Fibroblast of mammary gland (primary cell): ENCODE measurements at places on chromosomes 12 and 14.

- DNase-seq = peak; percentile 84
Observed at GRCh38 chr12:42129595-42130204, 15.0 kb downstream of the GXYLT1 start.

DNA sequence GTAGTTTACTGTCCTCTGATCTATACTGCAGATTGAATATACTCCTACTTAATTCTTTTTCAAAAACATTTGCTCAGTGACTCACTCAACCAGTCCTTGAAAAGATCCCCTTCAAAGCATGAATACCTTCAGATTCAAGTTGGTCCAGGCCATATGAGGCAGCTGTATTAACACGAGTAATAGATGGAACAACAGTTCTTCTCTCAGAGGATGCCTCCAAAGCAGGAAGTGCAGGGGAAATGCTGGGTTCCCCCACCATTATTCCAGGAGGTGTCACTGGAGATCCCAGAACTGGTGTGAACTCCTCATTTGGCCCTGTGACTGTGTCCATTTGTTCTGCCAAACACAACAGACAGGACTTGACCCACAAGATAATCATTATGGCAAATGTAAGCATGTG is 20.6 kb downstream of the ARMH4 start:
- DNase-seq = peak; percentile 40

DNA sequence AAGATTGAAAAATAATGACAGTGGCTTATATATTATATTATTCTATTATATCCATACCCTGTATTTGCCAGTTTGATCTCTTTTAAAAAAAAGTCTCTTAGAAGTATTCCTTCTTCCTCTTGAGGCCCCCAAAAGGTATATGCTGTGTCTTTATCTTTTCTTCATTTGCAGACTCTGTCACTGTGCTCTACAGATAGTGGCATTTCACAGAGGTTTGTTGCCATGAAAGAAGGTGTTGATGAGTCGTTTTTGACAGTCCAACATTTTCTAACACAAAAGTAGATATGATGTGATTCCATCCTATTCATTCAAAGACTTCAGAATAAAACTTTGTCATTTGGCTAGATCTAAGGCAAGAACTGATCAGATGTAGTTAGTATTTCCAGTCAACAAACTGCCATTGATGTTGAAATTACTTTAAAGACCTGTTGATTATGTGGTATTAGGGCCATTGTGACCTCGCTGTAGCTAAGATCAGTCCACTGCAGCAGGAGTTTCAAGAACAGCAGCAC is at the start of gene CCDC196:
Gene CCDC196 (plus strand): TSS at position 462 of the 512 bp plus-strand sequence. CDS start 132 bp downstream, outside the sequence.
- DNase-seq = no peak

- peak; percentile 35 for DNase-seq
Observed at GRCh38 chr12:89230376-89231315, 121.7 kb downstream of the DUSP6 start.

DNA sequence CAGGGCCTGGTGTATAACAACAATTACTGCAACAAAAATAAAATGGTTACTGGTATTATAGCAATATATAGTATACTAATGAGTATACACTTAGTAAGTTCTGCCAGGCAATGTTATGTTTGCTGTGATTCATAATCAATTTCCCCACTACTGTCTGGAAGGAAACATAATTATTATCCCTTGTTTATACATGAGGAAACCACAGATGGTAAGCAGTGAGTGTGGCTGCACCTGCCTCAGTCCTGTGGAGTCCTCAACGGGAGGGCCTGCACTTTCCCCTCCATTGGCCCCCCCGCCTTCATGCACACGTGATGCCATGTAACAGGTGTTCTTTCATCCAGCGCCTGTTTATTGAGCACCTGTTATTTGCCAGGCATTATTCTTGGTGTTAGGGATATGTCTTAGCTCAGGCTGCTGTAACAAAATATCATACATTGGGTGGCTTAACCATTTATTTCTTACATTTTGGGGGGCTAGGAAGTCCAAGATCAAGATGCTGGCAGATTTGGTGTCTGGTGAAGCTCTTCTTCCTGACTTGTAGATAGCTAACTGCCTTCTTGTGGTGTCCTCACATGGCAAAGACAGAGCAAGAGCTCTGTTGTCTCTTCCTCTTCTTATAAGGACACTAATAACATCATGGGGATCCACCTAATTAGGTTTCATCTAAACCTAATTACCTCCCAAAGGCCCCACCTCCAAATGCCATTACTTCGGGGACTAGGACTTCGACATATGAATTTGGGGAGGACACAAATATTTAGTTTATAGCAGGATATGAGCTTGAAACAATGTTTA is 59.5 kb upstream of the CHGA start:
- no peak for DNase-seq

GRCh38 chr12:128387811-128388422 is 120.9 kb downstream of the TMEM132C start:
- DNase-seq = peak; percentile 0

GRCh38 chr14:34668111-34668510 is 38.2 kb upstream of the SNX6 start:
- peak; percentile 23 for DNase-seq

DNA sequence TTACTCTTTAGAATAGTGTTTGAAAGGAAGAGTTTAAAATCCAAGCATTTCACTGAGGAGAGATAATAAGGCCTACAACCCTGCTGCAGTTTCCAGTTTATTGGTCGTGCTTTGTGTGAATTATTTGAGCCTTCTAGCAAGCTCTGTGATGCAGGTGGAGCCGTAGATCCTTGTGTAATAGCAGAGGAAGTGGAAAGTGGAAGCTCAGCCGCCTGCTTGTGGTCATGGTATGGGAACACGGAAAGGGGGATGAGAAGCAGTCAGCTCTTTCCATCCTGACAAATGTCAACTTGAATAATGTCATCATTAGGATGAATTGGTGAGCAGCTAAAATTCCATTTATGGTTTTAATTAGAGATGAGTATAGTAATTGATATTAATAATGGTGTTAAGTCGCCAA is 29.1 kb downstream of the SYNE2 start:
- no peak for DNase-seq

DNA sequence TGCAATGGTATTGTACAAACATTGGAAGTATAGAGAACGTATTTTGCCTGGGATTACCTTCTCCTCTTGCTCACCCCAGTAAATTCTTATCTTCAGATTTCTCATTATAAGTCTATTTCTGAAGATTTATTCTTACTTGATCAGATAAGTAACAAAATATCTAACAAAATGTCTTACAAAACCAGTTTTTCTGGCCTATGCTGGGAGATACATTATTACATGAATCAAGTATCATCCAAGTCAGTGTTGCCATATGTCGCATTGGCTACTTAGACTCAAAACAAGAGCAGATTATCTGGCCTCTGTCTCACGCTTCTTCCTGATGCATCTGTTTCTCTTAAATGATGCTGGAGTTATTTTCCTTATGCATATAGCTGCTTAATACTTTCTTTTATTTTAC is 408.5 kb downstream of the CCER1 start:
- no peak for DNase-seq

DNA sequence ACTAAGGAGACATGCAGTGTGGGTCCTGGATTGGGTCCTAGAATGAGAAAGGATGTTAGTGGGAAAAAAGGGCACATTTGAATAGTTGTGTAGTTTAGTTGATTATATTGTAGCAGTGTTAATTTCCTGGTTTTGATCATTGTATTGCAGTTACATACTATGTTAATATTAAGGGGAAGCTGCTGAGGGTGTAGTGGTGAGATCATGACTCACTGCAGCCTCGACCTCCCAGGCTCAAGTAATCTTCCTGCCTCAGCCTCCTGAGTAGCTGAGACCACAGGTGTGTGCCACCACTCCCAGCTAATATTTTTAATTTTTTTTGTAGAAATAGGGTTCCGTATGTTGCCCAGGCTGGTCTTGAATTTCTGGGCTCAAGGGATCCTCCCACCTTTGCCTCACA is 21.7 kb downstream of the BORCS5 start:
- DNase-seq = no peak

DNA sequence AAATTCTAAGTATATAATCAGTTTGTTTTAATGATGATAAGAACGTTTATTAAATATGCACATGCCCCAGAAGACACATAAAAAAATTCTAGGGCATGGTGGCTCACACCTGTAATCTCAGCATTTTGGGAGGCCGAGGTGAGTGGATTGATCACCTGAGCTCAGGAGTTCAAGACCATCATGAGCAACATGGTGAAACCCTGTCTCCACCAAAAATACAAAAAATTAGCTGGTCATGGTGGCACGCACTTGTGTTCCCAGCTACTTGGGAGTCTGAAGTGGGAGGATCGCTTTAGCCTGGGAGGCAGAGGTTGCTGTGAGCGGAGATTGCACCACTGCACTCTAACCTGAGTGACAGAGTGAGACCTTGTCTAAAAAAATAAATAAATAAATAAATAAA is 4.0 kb downstream of the CD69 start:
- DNase-seq = no peak

DNA sequence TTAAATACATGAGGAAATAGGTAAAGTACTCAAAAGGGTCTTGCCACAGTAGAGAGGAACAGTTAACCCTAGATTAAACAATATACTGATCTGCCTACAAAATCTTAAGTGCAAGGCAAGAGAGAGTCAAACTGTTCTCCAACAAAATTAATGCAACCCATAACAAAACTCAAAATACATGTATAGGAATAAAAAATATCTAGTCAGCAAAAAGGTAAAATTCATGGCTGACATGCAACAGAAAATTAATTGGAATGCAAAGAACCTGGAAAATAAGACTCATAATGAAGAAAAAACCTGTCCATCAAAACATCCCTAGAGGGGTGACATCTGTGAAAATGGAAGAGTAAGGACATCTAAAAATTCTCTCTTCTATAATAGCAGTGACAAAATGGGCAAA is 173.6 kb downstream of the ADAMTS20 start:
- DNase-seq = no peak

GRCh38 chr14:98368221-98368620 is 903.8 kb downstream of the BCL11B start:
- no peak for DNase-seq

DNA sequence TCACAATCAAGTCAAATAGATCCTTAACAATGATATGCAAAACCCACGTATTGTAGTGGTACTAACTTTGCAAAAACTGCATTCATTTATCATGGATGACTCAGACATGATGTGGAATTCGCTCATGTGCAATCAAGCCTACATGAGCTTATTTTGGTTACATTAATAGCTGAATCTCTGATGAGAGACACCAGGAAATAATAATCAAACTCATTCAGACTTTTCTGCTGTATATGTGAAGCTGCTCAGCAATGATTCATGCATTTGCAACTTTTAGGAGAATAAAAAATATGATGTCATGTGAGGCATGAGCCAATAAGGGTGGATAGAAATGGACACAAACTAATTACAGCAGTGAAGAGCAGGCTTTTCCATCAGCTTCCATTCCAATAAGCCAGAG is 1075.8 kb upstream of the TMEM132C start:
- peak; percentile 93 for DNase-seq

GRCh38 chr12:14186193-14186502 is 179.3 kb upstream of the ATF7IP start:
- DNase-seq = no peak

DNA sequence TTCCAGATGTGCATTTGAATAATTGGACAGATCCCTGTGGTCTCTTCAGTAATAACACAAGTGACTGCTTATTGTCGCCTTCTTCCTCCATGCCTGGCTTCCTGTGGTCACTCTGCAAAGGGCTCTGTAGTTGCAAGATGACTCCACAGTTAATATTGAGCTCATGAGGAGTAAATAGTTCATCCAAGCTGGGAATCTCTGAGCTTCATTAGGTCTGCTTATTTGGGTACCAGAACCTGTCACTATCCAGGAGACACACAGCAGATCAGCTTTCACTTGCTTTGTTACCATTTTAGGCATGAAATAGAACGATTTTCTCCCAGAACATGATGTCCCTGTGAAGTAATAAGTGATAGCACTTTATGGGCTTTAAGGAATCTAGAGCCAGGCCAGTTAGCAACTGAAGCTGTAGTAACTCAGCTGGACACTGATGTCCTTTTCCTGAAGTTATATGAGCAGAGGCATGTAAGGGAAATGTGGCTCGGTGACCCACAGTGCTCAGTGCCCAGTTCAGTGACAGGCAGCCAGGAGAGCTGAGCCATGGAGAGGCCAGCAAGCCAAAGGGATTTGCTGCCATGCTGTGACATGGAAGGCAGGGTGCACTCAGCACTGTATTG is 50.1 kb downstream of the CRADD start:
- no peak for DNase-seq

DNA sequence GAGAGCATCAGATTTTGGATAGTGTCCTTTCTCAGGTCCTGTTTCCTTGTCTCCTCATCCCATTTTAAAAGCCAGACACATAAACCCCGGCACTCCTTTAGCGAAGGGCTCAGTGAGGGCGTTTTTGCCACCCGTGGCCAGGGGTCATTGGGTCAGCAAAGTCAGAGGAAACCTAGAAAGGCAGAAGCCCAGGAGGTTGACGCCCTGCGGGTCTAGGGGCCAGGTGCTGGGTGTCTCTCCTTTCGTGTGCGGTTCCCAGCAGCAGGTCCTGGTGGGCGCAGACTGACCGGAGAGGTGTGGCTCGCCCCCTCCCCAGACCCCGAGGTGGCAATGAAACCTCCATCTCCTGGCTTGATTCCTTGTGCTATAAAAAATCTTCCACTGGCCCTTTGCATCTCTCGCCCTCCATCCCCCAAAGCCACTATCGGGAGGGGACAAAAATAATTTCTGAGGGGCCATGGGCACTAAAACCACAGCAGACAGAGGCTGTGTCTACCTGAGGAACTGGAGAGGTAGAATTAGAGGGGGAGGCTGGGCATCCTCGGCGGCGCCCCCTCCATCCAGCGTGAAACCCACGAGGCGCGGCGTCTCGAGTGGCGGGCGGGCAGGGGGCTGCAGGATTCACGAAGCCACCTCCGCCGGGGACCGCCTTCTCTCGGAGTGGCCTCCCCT is 858 bp upstream of the FRMD6 start:
- DNase-seq = peak; percentile 47

- no peak for DNase-seq
Observed at GRCh38 chr14:64948612-64949210, 6.2 kb upstream of the GPX2 start.

- DNase-seq = no peak
Observed at GRCh38 chr12:109598428-109598854, 24.8 kb downstream of the MVK start.

GRCh38 chr14:23370221-23370620 is 2.4 kb upstream of the IL25 start:
- DNase-seq = no peak

- DNase-seq = no peak
Observed at GRCh38 chr12:72390146-72390545, 118.0 kb downstream of the TRHDE start.

DNA sequence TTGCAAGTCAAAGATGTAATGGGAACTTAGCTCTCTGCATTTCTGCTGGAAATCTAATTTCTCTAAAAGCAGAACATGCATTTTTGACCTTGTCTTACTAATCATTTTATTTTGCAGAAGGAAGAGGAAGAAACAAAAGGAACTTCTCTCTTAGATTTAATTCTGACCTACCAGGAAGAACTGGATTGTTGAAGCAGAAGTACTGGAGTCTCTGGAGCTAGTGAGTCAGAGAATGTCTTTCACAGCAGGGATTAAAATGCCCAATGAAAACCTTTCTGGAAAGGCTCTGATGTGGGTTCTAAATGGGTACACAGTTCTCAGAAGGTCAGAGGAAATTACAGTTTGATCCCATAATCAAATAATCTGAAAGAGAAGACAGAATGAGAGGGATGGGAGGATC is 70.8 kb upstream of the GNG2 start:
- DNase-seq = no peak

- DNase-seq = no peak
Observed at GRCh38 chr14:86865934-86866333, 1127.0 kb downstream of the GALC start.
